ENCODE measurements at places on chromosomes 2 and 18. TPM values are rescaled to one million over a fixed set of nuclear protein-coding genes. Genes with fewer than 3 reads are reported as not detected.

Gene KYNU
- total RNA-seq = 2.1 TPM

Gene TMEM163
- total RNA-seq = 3.3 TPM

Gene CCDC74B
- 1.4 TPM for total RNA-seq

Gene OR6B2
- total RNA-seq = not detected

Gene PLB1
- 2.2 TPM for total RNA-seq

All from right cardiac atrium (tissue), 5 donors.